ENCODE measurements at places on chromosomes 3 and 15. TPM values are rescaled to one million over a fixed set of nuclear protein-coding genes. Genes with fewer than 3 reads are reported as not detected.
A peak's percentile ranks its signal among the peaks of the same experiment; 100 is the strongest.

Gene CHST13
- polyA plus RNA-seq = 39.2 TPM

Gene STRIT1
- not detected for polyA plus RNA-seq

DNA sequence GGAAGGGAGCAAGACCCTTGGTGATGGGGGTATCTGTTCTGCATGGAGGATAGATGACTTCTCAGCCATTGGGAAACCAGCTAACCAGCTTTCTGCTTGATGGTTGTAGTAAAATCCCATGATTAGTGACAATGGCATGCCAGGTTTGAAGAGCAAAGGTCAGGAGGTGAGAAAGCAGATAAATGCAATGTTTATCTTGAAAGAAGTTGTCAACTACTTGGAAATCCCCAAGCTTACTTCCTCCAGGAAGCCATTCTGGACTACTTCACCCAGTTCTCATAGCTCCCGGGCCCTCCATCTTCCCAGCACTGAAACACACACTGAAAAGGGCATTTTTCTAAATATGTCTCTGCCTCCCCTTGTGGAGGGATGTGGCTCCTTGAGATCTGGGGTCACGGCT lies 51.3 kb downstream of the SMAD3 start:
- no peaks in the 10 kb centered on the region for H3K36me3 ChIP-seq
- peaks cover 66% of the 10 kb centered on the region for H3K4me1 ChIP-seq
- peak overlapping the region; percentile 76 for H3K27ac ChIP-seq

DNA sequence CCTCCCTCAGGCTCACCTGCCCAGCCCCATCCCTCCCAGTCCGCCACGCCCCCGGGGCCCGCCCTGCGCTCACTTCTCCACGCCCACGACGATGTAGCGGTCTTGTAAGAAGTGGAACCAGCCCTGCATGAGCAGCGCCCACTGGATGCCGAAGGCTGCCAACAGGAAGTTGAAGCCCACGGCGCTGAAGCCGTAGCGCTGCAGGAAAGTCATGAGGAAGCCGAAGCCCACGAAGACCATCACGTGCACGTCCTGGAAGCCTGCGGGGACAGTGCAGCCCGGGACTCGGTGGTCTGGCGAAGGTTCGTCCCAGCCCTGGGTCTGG lies 9.7 kb downstream of the RHCG start:
- H3K27me3 ChIP-seq = no peaks in the 10 kb centered on the region
- H3K4me3 ChIP-seq = no peak overlapping the region
- DNase-seq = peak; percentile 12
- H3K27ac ChIP-seq = no peak overlapping the region

- H3K27me3 ChIP-seq = no peaks in the 10 kb centered on the region
- peaks cover 19% of the 10 kb centered on the region for H3K4me1 ChIP-seq
- DNase-seq = no peak
- H3K36me3 ChIP-seq = peaks cover 34% of the 10 kb centered on the region
- no peak overlapping the region for H3K27ac ChIP-seq
These were observed 2.2 kb downstream of the ABCC5 start for GRCh38 chr3:184015381-184016019.

DNA sequence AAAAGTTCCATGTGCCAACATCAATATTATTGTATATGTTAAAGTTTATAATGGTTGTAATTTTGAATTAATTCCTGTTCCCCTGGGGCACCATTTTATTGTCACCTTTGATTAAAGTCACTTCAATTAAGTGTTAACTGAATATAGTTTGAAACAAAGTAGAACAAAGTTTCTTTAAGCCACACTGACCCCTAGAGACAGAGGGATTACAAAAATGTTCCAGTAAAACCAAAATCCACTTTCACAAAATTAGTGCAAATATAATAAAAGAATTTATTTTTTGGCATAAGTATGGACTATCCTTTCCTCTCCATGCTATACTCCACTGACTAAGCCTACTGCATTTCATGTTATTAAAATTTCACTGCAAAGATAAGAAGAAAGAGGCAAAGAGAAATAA lies 123.9 kb downstream of the ZMAT3 start:
- DNase-seq = no peak
- H3K27ac ChIP-seq = no peak overlapping the region
- no peaks in the 10 kb centered on the region for H3K4me1 ChIP-seq
- no peaks in the 10 kb centered on the region for H3K27me3 ChIP-seq
- H3K36me3 ChIP-seq = no peaks in the 10 kb centered on the region

GRCh38 chr3:194879126-194879877 lies 193.6 kb downstream of the FAM43A start:
- H3K27me3 ChIP-seq = no peaks in the 10 kb centered on the region
- H3K4me3 ChIP-seq = peak overlapping the region; percentile 56
- H3K36me3 ChIP-seq = peaks cover 6% of the 10 kb centered on the region
- peak; percentile 77 for DNase-seq
- peak overlapping the region; percentile 74 for H3K27ac ChIP-seq

DNA sequence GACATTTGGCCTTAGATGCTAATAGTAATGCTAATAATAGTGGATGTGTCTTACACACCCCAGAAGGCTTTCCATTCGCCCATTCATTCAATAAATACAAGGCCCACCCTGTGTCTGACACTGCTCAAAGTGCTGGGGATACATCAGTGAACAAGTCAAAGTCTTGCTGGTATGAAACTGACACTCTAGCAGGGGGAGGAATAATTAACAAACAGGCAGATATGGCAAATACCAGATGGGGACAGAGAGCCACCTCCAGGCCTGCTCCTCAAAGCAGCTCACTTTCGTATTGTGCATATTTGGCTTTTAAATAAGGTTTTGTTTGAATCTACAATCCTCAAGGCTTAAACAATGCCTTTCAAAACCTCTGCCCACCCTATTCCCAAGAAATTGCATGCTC lies 28.3 kb upstream of the LYZL4 start:
- no peak overlapping the region for H3K4me3 ChIP-seq
- H3K36me3 ChIP-seq = no peaks in the 10 kb centered on the region
- H3K4me1 ChIP-seq = no peaks in the 10 kb centered on the region
